ENCODE measurements at places on chromosomes 1 and 21.

DNA sequence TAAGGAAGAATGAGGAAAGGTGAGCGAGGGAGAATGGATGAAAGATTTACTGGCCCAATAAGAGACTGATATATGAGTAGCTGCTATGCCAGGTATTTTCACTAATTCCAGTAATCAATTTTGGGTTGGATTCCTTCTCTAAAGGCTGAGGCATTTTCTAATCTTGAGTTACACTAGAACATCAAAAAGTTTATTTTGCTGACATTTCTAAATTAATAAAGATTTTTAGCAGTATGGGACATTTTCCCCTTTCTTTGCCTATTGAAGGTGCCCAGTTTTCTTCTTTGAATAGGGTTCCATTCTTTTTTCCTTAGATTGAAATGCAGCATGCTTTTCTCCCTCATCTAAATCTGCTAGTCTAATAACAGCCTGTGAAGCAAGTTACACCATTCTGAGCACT is 52.9 kb downstream of the ZNHIT6 start:
- no peak for ATAC-seq

DNA sequence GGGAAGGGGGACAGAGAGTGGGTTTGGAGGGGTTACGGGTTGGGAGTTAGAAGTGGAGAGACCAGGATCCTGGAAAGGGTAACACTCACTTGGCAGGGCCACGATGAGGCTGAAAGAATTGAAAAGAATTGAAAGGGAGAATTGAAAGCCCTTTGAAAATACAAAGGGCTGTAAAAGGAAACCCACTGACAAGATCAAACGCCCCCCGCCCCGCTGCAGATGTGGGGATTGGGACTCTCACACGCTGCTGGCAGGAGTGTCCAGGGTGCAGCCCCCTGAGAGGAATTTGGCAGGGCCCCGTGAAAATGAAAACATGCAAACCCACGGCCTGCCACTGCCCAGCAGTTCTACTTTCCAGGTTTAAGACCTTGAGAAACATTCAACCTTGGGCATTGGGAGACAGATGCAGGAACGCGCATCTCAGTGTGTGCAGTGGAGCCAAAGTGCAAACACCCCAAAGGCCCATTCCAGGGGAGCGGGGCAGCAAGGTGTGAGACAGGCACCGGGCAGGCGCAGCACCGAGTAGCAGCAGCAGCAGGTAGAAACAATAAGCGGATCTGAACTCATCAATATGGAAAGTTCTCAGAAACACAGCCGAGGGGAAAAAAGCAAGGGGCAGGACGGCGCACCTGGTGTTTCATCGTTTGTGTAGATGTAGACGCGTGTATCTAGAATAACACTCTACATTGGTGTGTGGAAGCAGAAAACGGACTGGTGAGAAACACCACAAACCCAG is 8.3 kb upstream of the TNFRSF1B start:
- ATAC-seq: peak; percentile 4

GRCh38 chr1:55786396-55786795 is 571.2 kb upstream of the USP24 start:
- no peak for ATAC-seq

GRCh38 chr1:228085287-228085951 is 2.9 kb downstream of the ARF1 start:
- ATAC-seq: no peak

GRCh38 chr1:11523261-11523660 is 44.3 kb downstream of the DISP3 start:
- ATAC-seq: no peak

Data from activated T-helper 17 cell treated with anti-CD3 and anti-CD28 coated beads, Interleukin-2, amount 50 U/mL, for 72 hours (primary cell).